ENCODE measurements at places on chromosomes 7 and 10.

DNA sequence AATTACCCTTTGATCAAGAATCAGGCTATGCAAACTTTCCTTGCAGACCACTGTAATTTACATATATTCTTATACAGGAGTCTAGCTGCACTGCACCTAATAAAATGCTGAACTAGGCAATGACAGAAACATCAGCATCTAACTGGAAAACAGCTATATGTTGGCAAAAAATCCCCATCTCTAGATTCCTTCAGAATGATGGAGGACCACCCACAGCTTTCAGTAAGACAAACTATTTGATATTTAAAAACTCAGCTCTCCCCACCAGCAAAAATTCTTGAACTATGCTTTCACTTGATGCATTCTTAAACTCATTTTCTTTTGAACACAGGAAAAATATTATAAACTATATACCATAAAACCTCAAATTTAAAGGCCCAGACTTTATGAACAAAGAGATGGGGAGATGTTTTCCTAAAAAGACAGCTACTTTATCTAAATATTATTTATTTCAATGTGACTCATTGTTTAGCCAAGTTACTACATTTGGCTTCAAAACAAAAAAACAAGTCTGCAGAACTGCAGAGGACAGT is 77.4 kb downstream of the SEMA3C start:
- peak; percentile 47 for DNase-seq

DNA sequence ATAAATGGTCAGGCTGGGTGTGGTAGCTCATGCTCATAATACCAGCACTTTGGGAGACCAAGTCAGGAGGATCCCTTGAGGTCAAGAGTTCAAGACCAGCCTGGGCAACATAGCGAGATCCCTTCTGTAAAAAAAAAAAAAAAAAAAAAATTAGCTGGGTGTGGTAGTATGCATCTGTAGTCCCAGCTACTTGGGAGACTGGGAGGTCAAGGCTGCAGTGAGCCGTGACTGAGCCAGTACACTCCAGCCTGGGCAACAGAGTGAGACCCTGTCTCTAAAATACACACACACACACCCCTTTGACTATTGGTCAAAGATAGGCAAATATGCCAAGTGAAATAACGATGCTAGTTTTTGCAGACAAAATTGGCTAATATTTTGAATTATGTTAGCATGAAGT is 80.6 kb downstream of the IGF2BP3 start:
- no peak for DNase-seq

- peak; percentile 64 for DNase-seq
These were observed 650 bp upstream of the ZFAND2A start for GRCh38 chr7:1160670-1161021.

DNA sequence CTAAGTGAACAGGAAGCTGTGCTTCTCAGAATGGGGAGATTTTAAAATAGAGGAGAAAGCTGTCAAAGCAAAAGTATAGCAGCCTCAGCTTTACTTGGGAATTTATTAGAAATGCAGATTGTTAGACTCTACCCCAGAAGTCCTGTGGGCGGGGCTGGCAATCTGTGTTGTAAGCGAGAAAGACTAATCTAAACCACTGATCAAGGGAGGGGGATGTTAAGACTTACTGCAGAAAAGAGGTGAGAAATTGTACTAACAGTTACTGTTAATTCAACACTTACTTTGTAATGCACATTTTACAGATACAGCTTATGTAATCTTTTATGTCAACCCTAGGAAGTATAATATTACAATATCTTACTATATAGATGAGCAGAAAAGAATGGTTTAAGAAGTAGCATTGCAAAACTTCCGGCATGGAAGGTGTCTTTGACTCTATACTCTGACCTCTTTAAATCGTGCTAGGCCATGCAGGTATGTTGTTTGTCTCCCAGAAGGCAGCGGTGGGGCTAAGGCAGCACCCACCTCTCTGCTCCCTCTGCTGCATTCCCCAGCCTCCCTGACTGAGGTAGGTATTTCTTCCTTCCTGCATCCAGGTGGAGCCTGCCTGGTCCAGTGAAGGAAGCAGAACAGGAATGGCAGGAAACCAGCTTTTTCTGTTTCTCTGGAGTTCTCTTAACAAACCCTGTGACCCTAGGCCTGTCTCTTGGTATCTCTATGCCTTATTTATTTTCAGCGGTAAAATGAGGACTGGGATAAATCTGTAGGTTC is 462.2 kb downstream of the AUTS2 start:
- DNase-seq, result no peak
